ENCODE measurements at places on chromosomes 1 and 21. TPM values are rescaled to one million over a fixed set of nuclear protein-coding genes. Genes with fewer than 3 reads are reported as not detected.
A peak's percentile ranks its signal among the peaks of the same experiment; 100 is the strongest.

- H3K4me1 ChIP-seq: no peaks in the 10 kb centered on the region
- no peak overlapping the region for H3K4me3 ChIP-seq
- DNase-seq: no peak
- H3K27ac ChIP-seq: no peak overlapping the region
- H3K36me3 ChIP-seq: no peaks in the 10 kb centered on the region
- H3K27me3 ChIP-seq: no peaks in the 10 kb centered on the region
Measured at GRCh38 chr1:44168520-44169098, 27.2 kb upstream of the KLF18 start.

GRCh38 chr1:86396498-86396890, 371 bp upstream of the ODF2L start:
- peak overlapping the region; percentile 80 for H3K27ac ChIP-seq
- peaks cover 26% of the 10 kb centered on the region for H3K4me1 ChIP-seq
- no peaks in the 10 kb centered on the region for H3K36me3 ChIP-seq
- peak overlapping the region; percentile 98 for H3K4me3 ChIP-seq

- no peak for DNase-seq
- peaks cover 17% of the 10 kb centered on the region for H3K4me1 ChIP-seq
- H3K36me3 ChIP-seq: no peaks in the 10 kb centered on the region
- no peaks in the 10 kb centered on the region for H3K27me3 ChIP-seq
- no peak overlapping the region for H3K4me3 ChIP-seq
- H3K27ac ChIP-seq: no peak overlapping the region
Measured at GRCh38 chr21:42000908-42001307, 9.3 kb downstream of the ZBTB21 start.

DNA sequence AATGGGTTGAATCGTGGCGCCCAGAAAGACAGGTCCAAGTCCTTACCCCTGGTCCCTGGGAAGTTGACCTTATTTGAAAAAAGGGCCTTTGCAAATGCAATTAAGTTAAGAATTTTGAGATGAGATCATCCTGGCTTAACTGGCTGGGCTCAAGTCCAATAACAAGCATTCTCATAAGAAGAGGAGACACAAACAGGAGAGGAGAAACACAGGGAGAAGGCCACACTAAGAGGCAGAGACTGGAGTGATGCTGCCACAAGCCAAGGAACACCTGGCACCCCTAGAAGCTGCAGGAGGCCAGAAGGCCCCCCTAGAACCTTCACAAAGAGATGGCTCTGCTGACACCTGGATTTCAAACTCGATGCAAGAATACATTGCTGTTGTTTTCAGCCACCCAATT, 44.6 kb downstream of the PDPN start:
- no peak for DNase-seq
- H3K27me3 ChIP-seq: no peaks in the 10 kb centered on the region
- no peak overlapping the region for H3K27ac ChIP-seq
- no peaks in the 10 kb centered on the region for H3K4me1 ChIP-seq
- H3K4me3 ChIP-seq: no peak overlapping the region
- H3K36me3 ChIP-seq: no peaks in the 10 kb centered on the region

DNA sequence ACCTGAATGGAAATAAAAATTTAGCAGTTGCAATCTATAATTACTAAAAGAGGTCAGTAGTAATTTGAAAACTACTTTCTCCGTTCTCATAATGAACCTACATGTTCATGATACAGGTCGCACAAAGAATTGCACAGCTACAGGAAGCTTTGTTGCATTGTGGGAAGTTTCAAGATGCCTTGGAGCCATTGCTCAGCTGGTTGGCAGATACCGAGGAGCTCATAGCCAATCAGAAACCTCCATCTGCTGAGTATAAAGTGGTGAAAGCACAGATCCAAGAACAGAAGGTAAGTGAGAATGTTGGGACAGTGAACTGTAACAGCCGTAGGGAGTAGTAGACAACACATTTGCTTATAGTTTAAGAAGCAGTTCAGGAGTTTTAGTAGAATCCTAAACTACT, 68.8 kb upstream of the BMP8A start:
- H3K4me3 ChIP-seq: no peak overlapping the region
- DNase-seq: no peak
- no peaks in the 10 kb centered on the region for H3K27me3 ChIP-seq
- peaks cover 44% of the 10 kb centered on the region for H3K36me3 ChIP-seq
- no peak overlapping the region for H3K27ac ChIP-seq
- H3K4me1 ChIP-seq: peaks cover 31% of the 10 kb centered on the region

DNA sequence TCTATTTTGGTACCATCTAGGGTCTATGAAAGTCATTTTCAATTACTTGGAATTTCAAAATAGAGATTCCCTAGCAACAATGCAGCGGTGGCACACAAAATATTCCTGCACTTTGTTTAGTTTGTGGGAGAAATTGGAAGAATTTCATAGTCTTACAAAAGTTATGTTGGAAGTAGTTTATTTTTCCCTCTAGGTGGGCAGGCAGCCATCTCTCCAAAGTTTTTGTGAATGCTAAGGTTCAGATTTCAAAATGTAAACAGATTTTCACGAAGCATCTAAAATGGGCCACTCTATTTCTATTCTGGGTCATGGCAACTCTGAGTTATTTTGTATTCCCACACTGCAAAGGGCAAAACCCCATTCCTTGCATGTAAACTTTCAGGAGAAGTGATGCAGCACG, 8.0 kb downstream of the SMCP start:
- peak overlapping the region; percentile 27 for H3K27ac ChIP-seq
- no peak for DNase-seq
- no peaks in the 10 kb centered on the region for H3K36me3 ChIP-seq
- no peaks in the 10 kb centered on the region for H3K27me3 ChIP-seq

DNA sequence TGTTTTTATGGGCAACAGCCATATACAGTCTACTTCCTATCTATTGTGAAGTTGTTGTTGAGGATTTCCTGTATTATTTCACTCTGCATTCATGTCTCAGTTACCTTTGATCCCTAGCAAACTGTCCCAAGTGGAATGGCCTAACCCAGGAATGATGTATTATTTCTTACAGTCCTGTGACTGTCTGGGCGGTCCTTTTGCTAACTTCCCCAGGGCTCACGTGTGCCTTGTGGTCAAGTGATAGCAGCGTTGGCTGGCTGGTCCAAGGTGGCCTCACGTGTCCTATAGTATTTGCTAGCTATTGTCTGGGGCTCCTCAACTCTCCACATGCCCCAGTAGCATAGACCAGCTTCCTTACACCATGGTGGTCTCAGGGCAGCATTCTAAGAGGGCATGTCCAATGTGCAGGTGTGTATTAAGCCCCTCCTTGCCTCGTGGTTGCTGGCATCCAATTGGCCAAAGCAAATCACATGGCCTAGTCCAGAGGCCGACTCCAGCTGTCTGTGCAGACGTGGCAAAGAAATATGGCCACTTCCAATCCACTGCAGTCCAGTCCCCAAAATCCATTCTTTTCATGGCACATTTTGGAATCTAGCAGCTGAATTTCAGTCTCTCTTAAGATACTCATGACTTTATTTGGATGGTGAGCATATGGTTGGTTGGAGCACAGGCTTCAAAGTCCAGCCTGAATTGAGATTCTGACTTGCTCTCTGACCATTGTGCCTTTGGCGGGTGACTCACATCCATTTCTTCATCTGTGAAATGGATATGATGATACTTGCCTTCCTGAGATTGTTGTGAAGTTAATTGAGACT, 94.1 kb downstream of the GALNT2 start:
- DNase-seq: no peak
- no peaks in the 10 kb centered on the region for H3K36me3 ChIP-seq
- H3K4me3 ChIP-seq: no peak overlapping the region
- peaks cover 9% of the 10 kb centered on the region for H3K4me1 ChIP-seq
- H3K27ac ChIP-seq: no peak overlapping the region

- H3K4me3 ChIP-seq: peak overlapping the region; percentile 98
- no peak for DNase-seq
- H3K27me3 ChIP-seq: no peaks in the 10 kb centered on the region
- peaks cover 9% of the 10 kb centered on the region for H3K36me3 ChIP-seq
- H3K4me1 ChIP-seq: peaks cover 32% of the 10 kb centered on the region
- peak overlapping the region; percentile 100 for H3K27ac ChIP-seq
Measured at GRCh38 chr1:58781541-58782177, 2.2 kb downstream of the JUN start.

GRCh38 chr1:219130366-219130935, 43.2 kb upstream of the LYPLAL1 start:
- H3K4me3 ChIP-seq: no peak overlapping the region
- peaks cover 18% of the 10 kb centered on the region for H3K4me1 ChIP-seq
- no peaks in the 10 kb centered on the region for H3K27me3 ChIP-seq

DNA sequence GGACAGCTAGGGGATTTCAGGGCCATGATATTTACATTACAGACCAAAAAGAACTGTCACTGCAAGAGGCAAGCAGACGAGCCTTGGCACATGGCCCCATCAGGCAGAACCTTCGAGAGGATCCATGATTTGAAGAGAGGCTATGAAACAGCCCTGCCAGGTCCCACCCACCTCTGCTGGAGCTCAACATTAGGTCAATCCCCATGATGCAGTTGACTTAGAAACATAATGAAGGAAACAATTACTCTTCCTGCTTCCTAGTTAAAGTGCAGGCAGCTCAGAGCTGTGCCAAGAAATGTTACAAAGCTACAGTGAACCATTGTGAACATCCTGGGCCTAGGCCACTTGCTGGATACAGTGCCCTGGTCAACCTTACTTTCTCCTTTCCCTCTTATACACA, 41.7 kb upstream of the PTCH2 start:
- no peak overlapping the region for H3K4me3 ChIP-seq
- no peaks in the 10 kb centered on the region for H3K4me1 ChIP-seq
- H3K27me3 ChIP-seq: no peaks in the 10 kb centered on the region
- DNase-seq: no peak

DNA sequence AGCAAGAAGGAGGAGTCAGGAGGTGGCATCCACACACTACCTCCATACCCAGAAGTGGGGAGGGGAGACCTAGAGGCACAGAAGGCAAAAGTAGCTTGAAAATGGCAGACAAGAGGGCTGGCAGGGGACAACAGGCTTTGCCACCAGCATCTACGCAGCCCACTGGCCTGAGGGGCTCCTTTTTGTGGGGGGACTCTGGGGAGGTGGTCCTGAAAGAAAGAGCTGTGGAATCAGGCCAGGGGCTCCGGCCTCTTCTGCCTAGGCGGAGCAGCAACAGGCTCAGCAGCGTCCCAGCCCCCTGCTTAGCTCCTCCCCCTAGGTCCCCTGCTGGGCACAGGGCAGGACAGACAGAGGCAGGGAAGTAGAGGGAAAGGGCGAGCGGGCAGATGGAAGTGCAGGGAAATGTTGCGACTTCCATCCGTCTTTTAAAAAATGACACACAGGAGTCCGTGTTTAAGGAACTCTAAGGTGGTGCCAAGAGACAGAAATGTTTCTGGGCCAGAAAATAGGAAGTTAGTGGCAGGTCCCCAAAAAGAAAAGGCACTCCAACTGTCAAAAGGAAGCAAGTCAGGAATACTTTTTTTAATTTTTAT, 10.0 kb upstream of the LEFTY2 start:
- no peak overlapping the region for H3K4me3 ChIP-seq
- no peak overlapping the region for H3K27ac ChIP-seq
- H3K4me1 ChIP-seq: no peaks in the 10 kb centered on the region
- no peaks in the 10 kb centered on the region for H3K36me3 ChIP-seq

GRCh38 chr21:15741510-15741909, 11.7 kb downstream of the USP25 start:
- H3K27me3 ChIP-seq: no peaks in the 10 kb centered on the region
- H3K4me1 ChIP-seq: peaks cover 71% of the 10 kb centered on the region
- H3K27ac ChIP-seq: no peak overlapping the region
- H3K36me3 ChIP-seq: no peaks in the 10 kb centered on the region

DNA sequence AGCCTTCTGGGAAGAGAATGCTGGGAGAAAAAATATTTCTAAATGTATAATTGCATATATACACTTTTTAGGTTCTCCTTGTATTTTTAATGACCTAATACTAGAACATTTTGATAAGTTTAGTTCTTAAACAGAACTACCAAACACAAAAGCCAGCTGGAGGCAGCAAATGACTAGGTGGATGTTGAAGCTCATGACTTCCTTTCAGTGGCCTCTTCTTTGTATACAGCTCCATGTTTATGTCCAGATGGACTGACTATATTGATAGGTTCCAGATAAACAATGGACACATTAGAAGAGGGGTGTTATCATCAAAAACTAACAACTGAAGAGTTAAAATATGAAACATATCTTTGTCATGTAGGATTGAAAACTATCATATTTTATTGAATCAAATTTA, 52.5 kb downstream of the LRRC8D start:
- H3K4me1 ChIP-seq: peaks cover 9% of the 10 kb centered on the region
- H3K27ac ChIP-seq: no peak overlapping the region
- no peaks in the 10 kb centered on the region for H3K27me3 ChIP-seq
- no peak overlapping the region for H3K4me3 ChIP-seq
- no peaks in the 10 kb centered on the region for H3K36me3 ChIP-seq

GRCh38 chr1:220219865-220220698, 52.2 kb downstream of the RAB3GAP2 start:
- no peak for DNase-seq
- no peak overlapping the region for H3K4me3 ChIP-seq
- H3K27me3 ChIP-seq: no peaks in the 10 kb centered on the region
- peaks cover 10% of the 10 kb centered on the region for H3K4me1 ChIP-seq

GRCh38 chr1:14254251-14254650, 344.2 kb upstream of the KAZN start:
- peak overlapping the region; percentile 56 for H3K27ac ChIP-seq
- no peak overlapping the region for H3K4me3 ChIP-seq
- no peak for DNase-seq
- H3K4me1 ChIP-seq: peaks cover 9% of the 10 kb centered on the region
- H3K36me3 ChIP-seq: no peaks in the 10 kb centered on the region

GRCh38 chr1:153168686-153169085, 18.0 kb upstream of the SPRR2G start:
- H3K36me3 ChIP-seq: no peaks in the 10 kb centered on the region
- H3K4me3 ChIP-seq: no peak overlapping the region
- H3K27ac ChIP-seq: no peak overlapping the region
- H3K27me3 ChIP-seq: no peaks in the 10 kb centered on the region
- DNase-seq: no peak

GRCh38 chr21:33383056-33383888, 19.9 kb upstream of the IFNGR2 start:
- H3K27me3 ChIP-seq: no peaks in the 10 kb centered on the region
- H3K27ac ChIP-seq: peak overlapping the region; percentile 74
- peak overlapping the region; percentile 19 for H3K4me3 ChIP-seq
- H3K4me1 ChIP-seq: peaks cover 49% of the 10 kb centered on the region
- H3K36me3 ChIP-seq: no peaks in the 10 kb centered on the region

DNA sequence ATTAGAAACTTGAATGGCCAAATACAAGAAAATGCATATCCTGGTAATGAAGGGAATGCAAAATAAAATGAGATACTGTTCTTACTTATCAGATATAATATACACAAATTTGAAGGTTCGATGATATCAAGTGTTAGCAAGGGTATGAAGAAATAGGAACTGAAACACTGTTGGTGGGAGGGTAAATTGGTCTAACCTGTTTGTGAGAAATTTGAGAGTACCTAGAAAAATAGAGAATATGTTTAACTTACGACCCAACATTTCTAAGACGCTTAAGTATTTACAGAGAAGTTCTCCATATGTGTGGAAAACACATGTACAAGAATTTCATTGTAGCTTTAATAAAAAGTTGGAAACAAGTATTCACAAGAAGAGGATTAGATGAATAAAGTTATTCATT, 25.9 kb downstream of the ATG4C start:
- no peak for DNase-seq
- no peak overlapping the region for H3K4me3 ChIP-seq
- H3K27me3 ChIP-seq: no peaks in the 10 kb centered on the region
- no peaks in the 10 kb centered on the region for H3K4me1 ChIP-seq

The BECN2 gene
- not detected for total RNA-seq

The ZBTB18 gene
- total RNA-seq: 8.8 TPM

The FAM151A gene
- not detected for total RNA-seq

The FMO2 gene
- 14.0 TPM for total RNA-seq

Measured in vagina (tissue), 2 donors.